HT1080 (cell line): ENCODE measurements at places on chromosomes 2 and 18. TPM values are rescaled to one million over a fixed set of nuclear protein-coding genes. Genes with fewer than 3 reads are reported as not detected.

Gene LONRF2
- total RNA-seq, result 0.47 and 1.6 TPM in 2 replicates

Gene KCNG3
- 1.3 and 1.5 TPM in 2 replicates for total RNA-seq

Gene MAPK4
- total RNA-seq, result not detected in 2 replicates

- no peak for DNase-seq
Measured at GRCh38 chr2:42839809-42840501, 47.6 kb upstream of the HAAO start.

GRCh38 chr2:85015653-85016360 is 44.8 kb downstream of the KCMF1 start:
- DNase-seq, result no peak

Gene MLPH
- not detected in 2 replicates for total RNA-seq

DNA sequence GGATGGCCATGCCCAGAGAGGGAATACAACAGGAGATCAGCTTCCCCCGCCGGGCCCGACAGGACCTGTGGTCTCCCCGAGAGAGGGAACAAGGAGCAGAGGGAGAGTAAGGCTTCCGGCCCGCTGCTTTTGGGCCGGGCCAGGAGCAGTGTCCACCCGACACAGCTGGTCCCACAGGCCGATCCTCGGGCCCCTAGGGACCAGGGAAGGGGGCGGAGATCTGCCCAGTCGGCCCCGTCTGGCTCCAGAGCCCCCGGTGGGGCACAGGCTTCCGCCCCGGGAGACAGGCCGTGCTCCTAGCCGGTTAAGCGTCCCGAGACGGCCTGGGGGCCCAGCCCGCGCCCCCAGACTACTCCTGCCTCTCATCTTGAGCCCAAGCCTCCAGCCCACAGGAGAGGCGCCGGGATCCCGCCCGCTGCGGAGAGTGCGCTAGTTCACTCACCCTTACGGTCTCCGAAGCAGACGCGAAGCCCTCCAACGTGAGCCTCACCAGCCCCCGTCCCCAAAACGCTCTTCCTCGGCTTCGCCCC is at the start of gene MCFD2:
MCFD2 (minus strand) TSS at position 526 of the 530 bp plus-strand sequence. CDS start 6,635 bp downstream, outside the sequence.
- DNase-seq, result no peak

Gene DRC1
- total RNA-seq, result not detected in 2 replicates

Gene TBC1D8
- 4.1 and 7.5 TPM in 2 replicates for total RNA-seq

Gene PPM1G
- total RNA-seq, result 208 and 219 TPM in 2 replicates
